ENCODE measurements at places on chromosomes 1 and 21.

- DNase-seq: no peak
Observed at GRCh38 chr1:94801919-94802546, 18.1 kb upstream of the SLC44A3 start.

DNA sequence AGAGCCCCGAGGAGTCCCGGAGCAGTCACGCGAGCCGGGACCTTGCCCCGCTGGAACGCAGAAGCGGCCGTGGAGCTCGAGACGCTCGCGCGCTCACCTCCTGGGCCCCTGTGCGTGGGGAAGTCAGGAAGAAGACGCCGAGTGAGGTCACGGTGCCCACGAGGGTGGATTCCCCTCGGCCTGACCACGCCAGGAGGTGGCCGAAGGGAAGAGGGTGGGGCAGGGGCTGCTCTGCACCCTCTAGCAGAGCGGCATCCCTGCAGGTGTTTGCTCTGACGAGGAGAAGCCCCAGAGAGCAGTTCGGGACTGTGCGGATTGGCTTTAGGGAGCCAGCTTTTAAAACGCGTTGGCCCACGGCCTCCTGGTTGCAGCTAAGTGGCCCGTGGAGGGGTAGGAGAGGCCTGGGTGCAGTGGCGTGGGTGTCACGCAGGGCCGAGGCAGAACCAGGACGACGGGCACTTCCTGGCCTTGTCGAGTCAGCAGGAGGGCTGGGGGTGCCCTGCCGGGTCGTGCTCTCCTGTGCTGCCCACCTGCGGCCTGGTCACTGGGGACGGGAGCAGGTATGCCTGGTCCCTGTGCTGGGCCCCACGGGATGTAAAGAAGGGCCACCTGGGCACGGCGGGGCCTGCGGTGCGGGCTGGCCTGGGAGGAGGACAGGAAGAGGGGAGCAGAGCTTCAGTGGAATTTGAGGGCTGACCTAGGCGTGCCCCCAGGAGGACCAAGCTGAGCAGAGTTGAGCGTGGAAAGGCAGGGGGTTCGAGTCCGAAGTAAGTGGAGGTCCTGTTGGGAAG, 1.0 kb downstream of the PDXK start:
- DNase-seq: no peak

DNA sequence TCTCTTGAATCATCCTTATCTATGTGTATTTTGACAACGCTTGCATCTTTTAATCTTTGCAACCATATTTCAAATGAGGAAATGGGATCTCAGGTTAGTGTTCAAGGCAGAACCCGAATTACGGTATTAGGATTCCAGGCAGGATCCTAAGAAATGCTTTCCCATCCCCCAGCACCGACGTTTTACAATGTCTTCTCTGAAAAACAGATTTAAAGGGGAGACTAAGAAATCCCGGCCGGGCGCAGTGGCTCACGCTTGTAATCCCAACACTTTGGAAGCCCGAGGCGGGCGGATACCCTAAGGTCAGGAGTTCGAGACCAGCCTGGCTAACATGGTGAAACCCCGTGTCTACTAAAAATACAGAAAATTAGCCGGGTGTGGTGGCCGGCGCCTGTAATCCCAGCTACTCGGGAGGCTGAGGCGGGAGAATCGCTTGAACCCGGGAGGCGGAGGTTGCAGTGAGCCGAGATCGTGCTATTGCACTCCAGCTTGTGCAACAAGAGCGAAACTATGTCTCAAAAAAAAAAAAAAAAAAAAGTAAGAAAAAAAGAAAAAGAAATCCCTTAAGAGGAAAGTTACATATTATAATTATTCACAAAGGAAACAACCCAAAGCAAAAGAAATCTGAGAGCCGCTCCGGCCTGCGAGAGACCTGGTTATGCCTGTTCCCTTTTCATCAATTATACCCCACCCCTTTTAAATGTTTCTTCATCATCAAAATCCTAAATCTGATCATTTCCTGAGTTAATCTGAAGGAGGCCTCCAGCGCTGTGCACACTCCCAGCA, 801 bp upstream of the GORAB start:
- DNase-seq: no peak

- no peak for DNase-seq
Observed at GRCh38 chr1:21332554-21333311, 42.5 kb upstream of the ECE1 start.

Measured in stimulated activated CD8-positive, alpha-beta memory T cell treated with anti-CD3 and anti-CD28 coated beads, Interleukin-7, amount 100 ng/mL, for 48 hours (primary cell).